ENCODE measurements at places on chromosomes 13 and 19.

- no peak for DNase-seq
Observed at GRCh38 chr13:30810801-30811200, 75.5 kb downstream of the ALOX5AP start.

GRCh38 chr19:27750391-27751043 is 1462.4 kb downstream of the UQCRFS1 start:
- DNase-seq, result no peak

DNA sequence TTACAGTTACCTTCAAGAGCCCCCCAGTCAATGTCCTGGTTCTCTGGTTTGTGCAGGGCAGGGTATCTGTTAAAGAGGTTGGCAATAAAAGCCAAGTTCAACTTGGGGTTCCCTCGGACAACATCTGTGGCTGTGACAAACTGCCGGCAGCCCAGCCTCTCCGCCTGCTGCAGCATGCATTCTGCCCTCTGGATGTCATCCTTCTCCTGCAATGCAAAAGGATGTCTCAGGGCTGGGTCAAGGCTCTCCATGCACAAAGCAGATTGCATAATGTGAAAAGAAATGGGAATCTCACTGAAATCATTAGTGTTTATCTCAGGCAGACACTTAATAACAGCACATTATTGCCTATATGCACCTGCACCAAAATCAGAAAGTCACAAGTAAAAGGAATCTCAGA is 35.1 kb downstream of the LCP1 start:
- DNase-seq, result no peak

DNA sequence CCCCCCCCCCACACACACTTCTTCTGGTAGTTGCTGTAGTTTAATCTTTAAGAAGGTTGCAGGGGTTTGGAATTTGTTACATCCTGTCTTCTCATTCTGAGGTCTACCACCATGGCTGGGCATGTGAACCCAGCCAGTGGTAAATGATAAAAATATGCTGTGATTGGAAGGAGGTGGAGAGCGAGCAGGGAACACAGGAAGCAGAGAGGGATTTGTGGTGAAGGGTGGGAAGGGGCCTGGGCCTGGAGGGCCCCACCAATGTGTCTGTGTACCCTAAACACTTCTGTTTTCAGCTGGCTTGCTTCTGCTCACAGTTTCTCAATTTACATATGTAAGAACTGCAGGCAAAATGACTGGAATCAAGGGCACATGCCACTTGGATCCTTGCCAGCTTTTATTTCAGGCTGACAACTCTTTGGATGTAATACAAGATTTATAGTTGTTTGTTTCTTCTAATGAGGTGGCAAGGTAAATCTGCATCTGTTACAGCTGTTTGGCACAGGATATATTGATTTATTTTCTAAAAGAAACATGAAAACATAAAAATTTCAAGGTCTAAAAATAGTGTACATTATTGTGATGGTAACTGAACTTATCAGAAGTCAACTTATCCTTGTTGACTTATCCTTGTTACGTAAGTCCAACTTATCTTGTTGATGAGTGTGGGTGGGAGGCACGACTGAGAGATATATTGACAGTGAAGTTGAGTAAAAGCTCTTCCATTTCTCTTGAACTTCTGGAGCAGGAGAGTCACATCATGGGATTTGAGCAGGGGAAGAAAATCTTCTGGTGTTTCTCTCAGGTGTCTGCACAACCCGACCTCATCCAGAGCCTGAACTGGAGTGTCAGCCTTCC is 313.2 kb downstream of the SHISA2 start:
- DNase-seq, result peak; percentile 14

DNA sequence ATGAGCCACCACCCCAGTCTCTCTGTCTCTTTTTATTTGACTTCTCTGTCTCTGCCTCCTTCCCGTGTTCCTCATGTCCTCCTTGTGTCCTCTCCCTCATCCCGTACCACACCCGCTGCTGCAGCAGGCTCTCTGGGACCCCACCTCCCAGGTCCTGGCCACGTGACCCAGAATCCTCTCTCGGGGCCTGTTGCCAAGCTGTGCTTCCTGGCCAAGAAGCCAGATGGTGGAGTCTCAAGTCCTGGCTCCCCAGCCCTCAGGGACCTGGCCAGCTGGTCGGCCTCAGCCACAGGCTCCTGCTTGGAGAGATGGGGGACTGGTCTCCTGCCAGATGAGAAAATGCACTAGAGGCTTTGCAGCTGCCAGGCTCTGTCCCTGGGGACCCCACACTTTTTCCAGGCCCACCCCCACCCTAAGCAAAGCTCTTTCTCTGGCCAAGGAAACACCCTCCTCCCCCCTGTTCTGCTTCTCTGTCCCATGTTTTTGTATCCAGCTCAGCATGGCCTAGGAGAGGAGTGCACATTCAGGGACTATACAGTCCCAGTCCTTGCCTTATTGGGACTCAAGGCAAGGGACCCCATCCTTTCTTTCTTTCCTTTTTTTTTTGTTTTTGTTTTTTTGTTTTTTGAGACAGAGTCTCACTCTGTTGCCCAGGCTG is 34.3 kb upstream of the SHKBP1 start:
- DNase-seq, result no peak

DNA sequence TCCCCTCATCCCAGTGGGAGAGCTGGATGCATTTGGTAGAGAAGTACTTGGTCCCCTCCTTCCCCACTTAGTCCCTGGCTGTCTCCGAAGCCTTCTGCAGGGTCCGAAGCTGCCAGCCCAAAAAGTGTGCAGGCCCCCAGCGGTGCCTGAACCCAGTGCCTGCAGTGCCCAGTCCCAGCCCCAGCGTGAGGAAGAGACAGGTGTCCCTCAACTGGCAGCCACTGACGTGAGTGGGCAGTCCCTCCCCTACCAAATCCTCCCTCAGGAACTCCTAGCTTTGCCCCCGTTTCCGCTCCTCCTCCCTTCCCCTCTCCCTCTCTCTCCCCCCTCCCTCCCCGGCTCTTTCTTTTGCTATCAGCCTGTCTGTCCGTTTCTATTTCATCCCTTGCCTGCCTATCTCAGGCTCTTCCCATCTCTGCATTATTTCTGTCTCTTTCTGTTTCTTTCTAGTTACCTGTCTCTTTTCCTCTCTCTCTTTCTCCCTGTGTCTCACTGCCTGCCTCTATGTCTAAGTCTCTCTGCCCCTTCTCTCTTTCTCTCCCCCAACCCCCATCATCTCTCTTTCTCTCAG is 1.8 kb upstream of the LTBP4 start:
- DNase-seq, result no peak

DNA sequence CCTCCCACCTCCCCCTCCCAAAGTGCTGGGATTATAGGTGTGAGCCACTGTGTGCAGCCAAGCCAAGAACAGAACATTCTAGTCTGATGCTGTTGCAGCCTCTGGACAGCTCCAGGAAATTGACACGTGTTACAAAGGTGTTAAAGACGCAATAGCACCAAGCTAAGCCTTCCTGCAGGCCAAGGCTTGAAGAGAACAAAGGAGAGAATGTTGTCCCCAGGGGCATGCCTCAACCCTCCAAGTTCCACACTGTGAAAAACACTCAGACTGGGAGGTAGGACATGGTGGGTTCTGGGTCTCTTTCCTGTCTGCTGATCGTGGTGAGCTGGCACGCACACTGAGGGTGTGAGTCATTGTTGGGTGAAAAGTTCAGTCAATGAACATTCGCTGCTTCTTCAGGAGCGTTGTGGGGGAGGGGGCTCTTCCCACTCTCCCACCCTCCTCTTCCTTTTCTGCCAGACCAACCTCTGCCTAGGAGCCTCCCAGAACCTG is 5.3 kb upstream of the PTPRS start:
- DNase-seq, result no peak

DNA sequence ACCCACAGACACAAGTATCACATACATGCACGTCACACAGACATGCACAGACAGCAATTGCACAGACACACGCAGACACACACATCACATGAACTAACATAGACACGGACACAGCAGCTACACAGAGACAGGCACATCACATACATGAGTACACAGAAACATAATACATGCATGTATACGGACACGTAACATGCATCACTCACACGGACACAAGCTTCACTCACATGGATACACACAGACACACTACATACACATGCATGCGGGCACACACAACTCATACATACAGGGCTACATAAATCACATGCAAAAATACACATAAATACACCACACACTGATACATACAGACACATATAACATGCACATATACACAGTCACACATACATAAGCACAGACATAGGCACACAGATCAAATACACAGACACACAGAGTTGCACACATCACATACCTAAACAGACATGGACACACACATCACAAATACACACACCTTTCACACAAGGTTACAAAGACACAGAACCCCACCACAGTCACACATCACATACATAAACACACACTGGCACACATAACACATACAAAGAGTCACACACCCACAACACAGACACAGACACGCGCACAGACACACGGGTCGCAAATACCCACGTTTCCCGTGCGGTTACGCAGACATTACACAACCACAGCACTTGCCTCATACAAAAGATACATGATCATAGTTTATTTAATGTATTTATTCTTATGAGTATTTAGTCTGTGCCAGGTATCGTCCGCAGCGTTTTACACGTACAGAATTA is 1.1 kb upstream of the LMTK3 start:
- no peak for DNase-seq

GRCh38 chr13:94656176-94656575 is 54.5 kb downstream of the GPR180 start:
- DNase-seq, result no peak

DNA sequence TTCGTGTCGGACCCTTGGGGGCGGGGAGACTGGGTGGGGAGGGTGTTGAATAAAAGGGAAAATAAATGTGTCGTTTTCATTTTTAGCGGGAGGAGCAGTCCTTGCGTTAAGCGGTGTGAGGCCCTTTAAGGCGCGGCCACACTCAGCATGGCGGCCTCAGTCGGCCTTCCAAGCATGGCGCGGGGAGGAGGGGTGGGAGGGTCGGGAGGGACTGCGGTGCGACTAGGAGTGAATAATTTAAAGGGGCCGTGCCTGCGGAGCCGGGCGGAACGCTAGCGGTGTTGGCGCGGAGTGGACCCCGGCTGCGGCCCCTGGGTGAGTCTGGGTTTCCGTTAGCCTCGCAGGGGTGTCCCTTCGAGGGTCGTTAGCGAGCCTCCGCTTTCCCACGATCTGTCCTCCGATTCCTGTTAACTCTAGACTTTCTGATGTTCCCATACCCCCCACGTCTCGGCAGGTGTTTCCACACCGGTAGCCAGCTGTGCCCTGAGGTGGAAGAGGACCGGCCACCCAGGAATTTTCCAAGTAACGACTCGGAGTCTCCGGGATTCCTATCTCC is 1.5 kb upstream of the PNPLA6 start:
- peak; percentile 5 for DNase-seq

GRCh38 chr19:30684613-30685012 is 312.4 kb downstream of the ZNF536 start:
- no peak for DNase-seq

DNA sequence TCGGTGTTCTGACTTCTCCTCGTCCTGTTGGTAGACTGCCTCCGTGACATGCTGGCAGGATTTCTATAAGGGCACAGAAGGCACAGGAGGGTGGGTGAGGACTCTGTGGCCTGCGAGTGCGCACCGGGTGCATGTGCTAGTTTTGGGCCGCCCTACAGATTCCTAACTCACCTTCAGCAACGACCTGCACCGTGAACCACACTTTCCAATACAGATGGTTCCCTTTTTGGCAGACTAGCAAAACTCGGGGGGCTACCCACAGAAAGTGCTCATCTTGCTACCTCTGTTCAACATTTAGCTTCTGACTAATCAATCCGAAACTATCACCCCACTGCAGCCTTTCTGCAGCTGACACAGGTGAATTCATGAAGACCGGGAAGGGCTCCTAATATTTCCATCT is 14.1 kb upstream of the AMER2 start:
- DNase-seq, result no peak

- no peak for DNase-seq
Observed at GRCh38 chr13:75285310-75285709, 196.7 kb downstream of the TBC1D4 start.

DNA sequence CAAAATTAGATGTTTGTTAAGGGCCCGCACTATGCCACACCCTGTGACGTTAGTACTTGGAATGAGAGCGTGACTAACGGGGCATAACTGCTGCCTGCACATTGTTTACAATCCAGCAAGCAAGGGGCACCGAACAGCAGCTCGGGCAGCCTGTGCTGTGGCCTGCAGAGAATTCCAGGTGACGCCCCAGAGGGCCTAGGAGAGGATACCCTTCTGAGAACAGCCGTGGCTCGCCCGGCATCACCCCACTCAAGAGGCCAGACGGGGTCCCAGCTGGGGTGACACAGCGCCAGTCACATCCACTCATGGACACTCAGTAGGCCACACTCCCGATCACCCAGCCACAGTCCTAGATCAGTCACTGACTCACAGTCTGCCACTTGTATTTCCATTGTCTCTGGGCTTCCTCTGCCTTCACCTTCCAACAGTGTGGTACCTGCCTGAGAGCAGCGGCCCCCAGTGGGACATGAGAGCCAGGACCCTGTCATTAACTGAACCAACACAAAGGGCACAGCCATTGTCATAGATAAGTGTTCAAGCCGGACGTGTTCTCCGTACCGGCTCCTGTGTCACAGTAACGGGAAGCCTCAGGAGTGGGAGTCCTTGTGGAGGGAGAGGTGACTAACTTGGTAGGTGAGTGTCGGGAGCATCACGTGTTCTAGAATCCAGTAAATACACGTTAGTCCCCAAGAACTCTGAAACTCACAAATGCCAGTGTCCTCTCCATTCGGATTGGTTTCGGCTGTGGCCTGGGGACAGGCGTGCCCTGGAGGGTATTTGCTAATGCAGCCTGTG is 7.5 kb downstream of the ZNF331 start:
- no peak for DNase-seq

GRCh38 chr13:30868799-30869470 is 37.1 kb upstream of the MEDAG start:
- DNase-seq, result no peak

- DNase-seq, result no peak
Observed at GRCh38 chr19:7701654-7702457, at the start of gene FCER2. Gene FCER2 (minus strand): TSS chr19:7702131. CDS start chr19:7699760, 2,371 bp downstream.

DNA sequence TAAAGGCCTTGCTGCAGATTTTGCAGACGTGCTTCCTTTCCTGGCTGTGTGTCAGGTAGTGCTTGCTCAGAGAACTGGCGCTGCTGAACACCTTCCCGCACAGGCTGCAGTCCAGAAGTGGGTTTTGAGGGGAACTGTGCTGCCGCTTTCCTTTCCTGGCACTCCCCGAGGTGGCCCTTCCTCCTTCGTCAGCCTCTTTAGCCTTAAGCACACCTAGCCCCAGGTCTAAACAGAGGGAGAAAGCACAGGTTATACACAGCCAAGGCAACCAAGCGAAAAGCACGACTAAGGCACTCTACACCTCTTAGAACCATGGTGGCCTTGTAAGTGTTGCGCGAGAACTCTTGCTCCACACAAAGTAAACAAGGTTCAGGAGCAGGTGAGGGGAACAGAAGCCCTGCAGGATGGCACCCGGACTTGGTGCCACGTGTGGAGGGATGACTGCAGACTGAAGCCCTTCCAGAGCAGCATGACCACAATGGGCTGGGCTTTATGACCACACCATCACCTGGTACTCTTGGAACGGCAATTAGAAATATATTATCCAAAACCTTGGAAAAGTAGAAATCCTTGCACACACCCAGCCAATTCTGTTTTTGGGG is 23.6 kb downstream of the ZNF541 start:
- DNase-seq, result peak; percentile 24

DNA sequence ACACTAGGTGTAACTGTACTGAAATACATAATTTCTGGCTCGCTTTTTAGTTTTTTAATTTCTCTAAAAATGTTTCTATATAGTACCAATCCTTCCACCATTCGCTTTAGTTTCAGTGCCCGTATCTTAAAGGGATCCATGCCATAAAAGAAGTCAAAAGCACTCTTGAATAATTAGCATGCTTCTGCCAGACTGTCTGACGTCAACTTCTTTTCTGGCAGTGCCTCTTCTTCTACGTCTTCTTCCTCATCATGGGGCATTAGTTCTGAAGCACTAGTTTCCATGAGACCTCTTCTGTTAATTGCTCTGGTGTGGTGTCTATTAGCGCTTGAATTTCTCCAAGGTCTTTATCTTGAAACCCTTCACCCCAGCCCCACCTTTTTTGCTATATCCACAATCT is 93.8 kb upstream of the DOCK9 start:
- peak; percentile 43 for DNase-seq

Data from NCI-H187 (cell line).